ENCODE measurements at places on chromosomes 12 and 14.

GRCh38 chr12:112149596-112149995 lies 24.2 kb downstream of the TRAFD1 start:
- H3K27ac ChIP-seq = no peak overlapping the region
- no peak overlapping the region for H3K4me3 ChIP-seq
- no peaks in the 10 kb centered on the region for H3K27me3 ChIP-seq
- peaks cover 79% of the 10 kb centered on the region for H3K36me3 ChIP-seq
- no peaks in the 10 kb centered on the region for H3K4me1 ChIP-seq
- no peak for DNase-seq

DNA sequence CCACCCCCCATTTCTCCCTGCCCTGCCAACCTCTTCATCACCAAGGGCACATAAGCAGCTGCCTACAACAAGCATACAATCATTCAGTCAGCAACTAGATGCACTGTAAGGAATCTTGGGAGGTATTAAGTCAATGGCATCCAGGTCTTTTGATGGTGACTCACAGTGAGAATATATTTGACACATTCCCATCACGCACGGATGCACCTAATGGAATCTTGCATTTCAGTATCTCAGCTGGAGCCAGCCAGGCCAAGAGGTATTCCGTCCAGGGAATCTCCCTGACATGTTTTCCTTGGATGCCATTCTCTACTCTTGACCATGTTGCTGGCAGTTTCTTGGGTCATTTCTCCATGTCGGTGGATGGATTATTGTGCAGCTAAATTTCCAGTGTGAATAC lies 73.9 kb upstream of the CAPRIN2 start:
- peaks cover 2% of the 10 kb centered on the region for H3K36me3 ChIP-seq
- DNase-seq = no peak
- no peak overlapping the region for H3K27ac ChIP-seq
- no peak overlapping the region for H3K4me3 ChIP-seq
- peaks cover 55% of the 10 kb centered on the region for H3K27me3 ChIP-seq
- H3K4me1 ChIP-seq = no peaks in the 10 kb centered on the region

DNA sequence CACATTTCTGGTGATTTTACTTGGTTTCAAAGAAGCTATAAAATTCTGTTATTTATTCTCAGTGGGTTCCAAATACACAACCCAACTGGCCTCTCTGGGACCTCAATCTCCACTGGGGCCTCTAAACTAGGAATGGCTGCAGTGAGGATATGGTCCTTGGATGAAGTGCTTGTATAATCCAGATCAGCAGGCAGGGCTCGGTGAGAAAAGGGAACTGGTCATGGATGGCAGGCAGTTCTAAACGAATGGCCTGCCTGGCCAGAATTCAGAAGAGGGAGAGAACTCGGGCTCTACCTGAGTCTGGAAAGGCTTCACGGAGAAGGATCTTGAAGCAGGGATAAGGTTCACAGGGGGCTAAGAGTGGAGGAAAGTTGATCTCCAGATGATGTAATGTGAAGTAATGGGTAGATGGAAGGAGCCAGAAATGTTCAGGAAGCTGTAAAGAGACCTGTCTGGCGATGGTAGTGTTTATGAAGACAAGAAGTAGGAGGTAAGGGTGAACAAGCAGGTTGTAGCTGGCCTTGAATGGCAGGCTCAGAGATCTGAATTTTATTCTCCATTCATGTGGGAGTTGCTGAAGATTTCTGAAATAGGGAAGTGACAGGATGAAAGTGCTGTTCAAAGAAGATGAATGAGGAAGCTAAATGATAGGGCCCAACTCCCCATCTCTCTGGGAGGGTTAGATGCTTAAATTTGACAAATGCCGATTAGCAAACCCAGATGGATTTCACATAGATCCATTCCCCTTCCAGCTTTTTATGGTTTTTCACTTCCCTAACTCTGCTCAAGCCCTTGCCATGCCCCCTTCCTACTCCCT lies 31.5 kb upstream of the ANO6 start:
- H3K4me1 ChIP-seq = no peaks in the 10 kb centered on the region
- peak overlapping the region; percentile 48 for H3K27ac ChIP-seq
- no peak for DNase-seq
- no peaks in the 10 kb centered on the region for H3K36me3 ChIP-seq

DNA sequence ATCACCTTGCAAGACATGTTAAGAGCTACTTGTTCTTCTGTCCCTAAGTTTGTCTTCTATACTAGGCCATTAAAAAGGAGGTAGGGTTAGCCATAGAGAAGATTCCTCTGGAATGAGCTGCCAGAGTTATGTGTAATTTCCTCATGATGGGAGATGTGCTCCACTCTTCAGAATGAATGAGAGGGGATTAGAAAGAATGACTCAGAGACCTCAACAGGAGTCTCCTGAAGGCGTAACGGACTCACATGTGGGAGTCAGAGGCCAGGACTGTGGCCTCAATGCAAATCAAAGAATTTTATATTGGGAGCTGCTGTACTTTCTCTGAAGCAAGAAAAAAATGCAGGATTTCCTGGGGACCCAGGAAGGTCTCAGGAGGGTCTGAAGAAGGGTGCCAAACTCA lies 87.8 kb upstream of the ATXN7L3B start:
- no peak for DNase-seq
- no peaks in the 10 kb centered on the region for H3K4me1 ChIP-seq
- H3K27me3 ChIP-seq = no peaks in the 10 kb centered on the region
- no peak overlapping the region for H3K27ac ChIP-seq
- H3K36me3 ChIP-seq = no peaks in the 10 kb centered on the region

DNA sequence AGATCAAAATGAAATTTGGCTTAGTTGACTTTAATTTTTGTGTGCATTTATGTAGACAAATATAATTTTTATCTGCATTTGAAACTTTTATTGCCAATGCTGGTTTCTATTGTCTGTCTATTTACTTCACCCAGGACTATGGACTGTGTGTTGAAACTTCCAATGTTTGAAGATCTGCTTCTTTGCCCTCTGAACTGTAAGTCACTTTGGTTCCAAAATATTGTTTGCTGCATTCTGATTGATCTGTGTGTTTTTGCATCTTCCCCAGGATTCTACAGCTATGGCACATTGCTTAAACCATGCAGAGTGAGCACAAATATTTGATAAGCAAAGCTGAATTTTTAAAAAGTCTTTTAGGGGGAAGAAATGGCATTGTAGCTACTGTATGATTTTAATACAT lies 131.0 kb upstream of the SOX5 start:
- H3K4me1 ChIP-seq = no peaks in the 10 kb centered on the region
- H3K27ac ChIP-seq = no peak overlapping the region
- no peaks in the 10 kb centered on the region for H3K27me3 ChIP-seq
- DNase-seq = no peak

DNA sequence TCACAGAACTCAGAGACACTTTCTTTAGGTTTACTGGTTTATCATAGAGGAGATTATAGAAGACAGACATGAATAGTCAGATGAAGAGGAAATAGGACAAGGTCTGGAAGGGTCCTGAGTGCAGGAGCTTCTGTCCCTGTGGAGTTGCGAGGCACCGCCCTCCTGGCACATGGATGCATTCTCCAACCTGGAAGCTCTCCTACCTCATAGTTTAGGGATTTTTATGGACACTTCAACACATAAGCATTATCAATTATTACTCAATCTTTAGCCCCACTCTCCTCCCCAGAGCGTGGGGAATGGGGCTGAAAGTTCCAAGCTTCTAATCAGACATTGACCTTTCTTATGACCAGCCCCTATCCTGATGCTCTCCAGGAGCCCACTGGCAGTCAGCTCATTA lies 12.6 kb upstream of the KRT7 start:
- H3K4me1 ChIP-seq = no peaks in the 10 kb centered on the region
- H3K4me3 ChIP-seq = no peak overlapping the region
- peaks cover 58% of the 10 kb centered on the region for H3K27me3 ChIP-seq
- H3K27ac ChIP-seq = no peak overlapping the region

DNA sequence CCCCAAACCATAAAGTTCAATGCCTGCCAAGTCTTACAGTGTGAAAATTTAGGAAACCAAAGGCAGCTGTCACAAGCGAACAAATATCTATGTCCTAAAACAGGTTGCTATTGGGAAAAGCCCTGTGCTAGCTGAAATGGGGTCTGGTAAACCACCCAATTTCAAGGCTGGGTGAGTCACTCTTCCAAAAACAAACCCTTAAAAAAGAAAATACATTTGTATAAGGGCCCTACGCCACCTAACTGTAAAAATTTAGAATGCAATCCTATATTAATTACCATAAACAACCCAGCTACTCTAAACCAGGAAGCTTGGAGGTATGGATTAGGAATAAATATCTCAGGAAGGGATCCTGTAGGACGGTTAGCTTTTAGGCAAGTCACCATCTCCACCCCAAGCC lies 32.1 kb downstream of the PRMT8 start:
- peaks cover 15% of the 10 kb centered on the region for H3K27me3 ChIP-seq
- H3K36me3 ChIP-seq = peaks cover 2% of the 10 kb centered on the region
- no peak overlapping the region for H3K27ac ChIP-seq
- no peaks in the 10 kb centered on the region for H3K4me1 ChIP-seq
- H3K4me3 ChIP-seq = no peak overlapping the region
- no peak for DNase-seq

- H3K4me3 ChIP-seq = no peak overlapping the region
- no peaks in the 10 kb centered on the region for H3K36me3 ChIP-seq
- peaks cover 17% of the 10 kb centered on the region for H3K27me3 ChIP-seq
- H3K4me1 ChIP-seq = no peaks in the 10 kb centered on the region
- H3K27ac ChIP-seq = no peak overlapping the region
Observed at GRCh38 chr14:52051871-52052270, 17.0 kb downstream of the NID2 start.

- no peak overlapping the region for H3K27ac ChIP-seq
- no peak overlapping the region for H3K4me3 ChIP-seq
- H3K27me3 ChIP-seq = no peaks in the 10 kb centered on the region
- DNase-seq = no peak
- peaks cover 23% of the 10 kb centered on the region for H3K36me3 ChIP-seq
Observed at GRCh38 chr14:57290751-57291150, 22.0 kb downstream of the AP5M1 start.

GRCh38 chr12:93456077-93456476 lies 11.2 kb upstream of the MRPL42 start:
- DNase-seq = no peak
- no peaks in the 10 kb centered on the region for H3K4me1 ChIP-seq
- H3K27ac ChIP-seq = no peak overlapping the region
- no peak overlapping the region for H3K4me3 ChIP-seq

- no peak overlapping the region for H3K4me3 ChIP-seq
- H3K4me1 ChIP-seq = no peaks in the 10 kb centered on the region
- no peak for DNase-seq
Observed at GRCh38 chr12:117228239-117228638, 38.0 kb upstream of the FBXO21 start.

GRCh38 chr14:37340353-37340752 lies 142.6 kb downstream of the MIPOL1 start:
- no peak overlapping the region for H3K4me3 ChIP-seq
- H3K4me1 ChIP-seq = no peaks in the 10 kb centered on the region
- no peak overlapping the region for H3K27ac ChIP-seq

- H3K27ac ChIP-seq = peak overlapping the region; percentile 97
- H3K27me3 ChIP-seq = no peaks in the 10 kb centered on the region
- H3K4me1 ChIP-seq = peaks cover 73% of the 10 kb centered on the region
- H3K36me3 ChIP-seq = peaks cover 23% of the 10 kb centered on the region
- peak overlapping the region; percentile 92 for H3K4me3 ChIP-seq
- no peak for DNase-seq
Observed at GRCh38 chr14:50828721-50829488, 2.1 kb downstream of the NIN start.

- H3K36me3 ChIP-seq = no peaks in the 10 kb centered on the region
- H3K27ac ChIP-seq = no peak overlapping the region
- H3K4me1 ChIP-seq = no peaks in the 10 kb centered on the region
- DNase-seq = no peak
- H3K4me3 ChIP-seq = no peak overlapping the region
Observed at GRCh38 chr14:51715742-51716141, 64.0 kb downstream of the FRMD6 start.

DNA sequence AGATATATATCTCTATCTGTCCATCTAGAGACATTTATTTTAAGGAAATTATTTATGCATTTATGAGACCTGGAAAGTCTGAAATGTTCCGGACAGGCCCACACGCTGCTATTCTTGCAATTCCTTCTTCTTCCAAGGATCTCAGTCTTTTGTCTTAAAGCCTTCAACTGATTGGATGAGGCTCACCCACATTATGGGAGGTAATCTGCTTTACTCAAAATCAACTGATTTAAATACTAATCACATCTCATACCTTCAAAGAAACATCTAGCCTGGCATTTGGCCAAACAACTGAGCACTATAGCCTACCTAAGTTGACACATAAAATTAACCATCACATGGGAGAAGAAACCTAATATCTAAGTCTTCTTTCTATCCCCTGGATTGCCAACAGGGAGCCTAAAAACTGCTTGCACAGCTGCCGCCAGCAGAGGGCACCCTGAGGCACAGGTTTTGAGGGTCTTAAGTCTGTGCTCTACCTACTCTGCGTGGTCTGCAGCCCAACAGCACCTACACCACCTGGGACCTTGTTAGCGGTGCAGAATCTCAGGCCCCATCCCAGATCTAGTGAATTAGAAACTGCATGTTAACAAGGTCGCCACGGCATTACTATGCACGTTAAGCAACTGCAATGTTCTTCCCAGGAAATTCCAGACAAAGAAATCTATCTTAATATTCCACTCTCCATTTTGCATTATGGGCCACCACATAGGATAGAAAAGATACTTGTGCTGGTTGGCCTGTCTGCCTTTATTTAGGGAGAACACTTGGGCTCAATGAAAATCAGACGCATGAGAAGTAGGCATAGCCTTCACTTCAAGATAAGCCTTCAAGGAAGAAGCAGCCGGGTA lies 249.7 kb downstream of the FOXG1 start:
- DNase-seq = no peak
- no peak overlapping the region for H3K27ac ChIP-seq
- H3K27me3 ChIP-seq = no peaks in the 10 kb centered on the region

- no peak overlapping the region for H3K27ac ChIP-seq
- DNase-seq = no peak
- H3K36me3 ChIP-seq = peaks cover 26% of the 10 kb centered on the region
- no peaks in the 10 kb centered on the region for H3K4me1 ChIP-seq
Observed at GRCh38 chr14:75647640-75648039, 13.0 kb downstream of the ERG28 start.

- H3K36me3 ChIP-seq = no peaks in the 10 kb centered on the region
- H3K4me1 ChIP-seq = no peaks in the 10 kb centered on the region
- no peaks in the 10 kb centered on the region for H3K27me3 ChIP-seq
- H3K27ac ChIP-seq = no peak overlapping the region
- no peak for DNase-seq
- no peak overlapping the region for H3K4me3 ChIP-seq
Observed at GRCh38 chr12:93087840-93088610, 158.9 kb upstream of the EEA1 start.

GRCh38 chr14:94346841-94347240 lies 23.7 kb upstream of the SERPINA6 start:
- no peak for DNase-seq
- H3K27ac ChIP-seq = peak overlapping the region; percentile 96
- no peaks in the 10 kb centered on the region for H3K36me3 ChIP-seq
- peak overlapping the region; percentile 50 for H3K4me3 ChIP-seq
- H3K4me1 ChIP-seq = peaks cover 16% of the 10 kb centered on the region
- H3K27me3 ChIP-seq = peaks cover 6% of the 10 kb centered on the region

DNA sequence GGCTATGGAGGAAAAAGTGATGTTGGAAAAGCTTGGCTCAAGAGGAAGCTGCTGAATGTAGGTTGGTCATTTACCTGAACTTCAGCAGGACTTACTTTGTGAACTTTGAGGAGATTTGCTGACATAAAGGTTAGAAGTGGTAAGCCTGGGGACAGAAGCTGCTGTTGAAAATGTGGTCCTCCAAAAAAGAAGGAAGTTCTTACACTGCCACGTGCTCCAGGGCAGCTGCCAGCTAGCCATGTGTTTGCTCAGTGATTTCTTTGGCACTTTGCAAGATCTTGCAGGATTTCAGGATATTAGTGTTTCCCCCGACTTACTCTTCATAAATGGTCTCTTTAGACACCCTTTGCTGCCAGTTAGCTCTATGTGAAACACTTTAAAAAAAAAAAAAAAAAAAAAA lies 14.8 kb upstream of the DYRK2 start:
- peaks cover 7% of the 10 kb centered on the region for H3K36me3 ChIP-seq
- H3K4me3 ChIP-seq = no peak overlapping the region
- DNase-seq = no peak
